Urinary bladder (tissue), 4 donors: ENCODE measurements at places on chromosomes 2 and 18. TPM values are rescaled to one million over a fixed set of nuclear protein-coding genes. Genes with fewer than 3 reads are reported as not detected.

Gene ELOA2
- total RNA-seq: not detected

Gene SPATA3
- total RNA-seq: not detected

Gene LOXHD1
- 1.2 TPM for total RNA-seq

Gene UGT1A10
- not detected for total RNA-seq

Gene TUBA3D
- total RNA-seq: not detected

Gene CHRNA1
- total RNA-seq: 6.3 TPM

Gene FAP
- total RNA-seq: 57.7 TPM

Gene RTP5
- not detected for total RNA-seq

Gene TIA1
- total RNA-seq: 492 TPM

Gene SMIM21
- total RNA-seq: not detected

Gene EIF5B
- total RNA-seq: 30.5 TPM

Gene KCNK3
- total RNA-seq: 4.7 TPM

Gene ANKRD36B
- 201 TPM for total RNA-seq

Gene PROKR1
- 0.69 TPM for total RNA-seq

Gene UGT1A5
- 0.79 TPM for total RNA-seq

Gene SERPINB7
- not detected for total RNA-seq

Gene MAPRE2
- 21.7 TPM for total RNA-seq

Gene SAG
- total RNA-seq: not detected

Gene CPO
- total RNA-seq: 0.53 TPM

Gene SAP130
- total RNA-seq: 5.5 TPM

Gene AQP12B
- total RNA-seq: not detected

Gene SALL3
- 2.2 TPM for total RNA-seq

Gene B3GNT7
- 1.3 TPM for total RNA-seq

Gene CDH19
- total RNA-seq: 18.3 TPM
